ENCODE measurements at places on chromosomes 12 and 14. TPM values are rescaled to one million over a fixed set of nuclear protein-coding genes. Genes with fewer than 3 reads are reported as not detected.

ACSM4 gene
- not detected for polyA plus RNA-seq

SERPINA1 gene
- 1.4 TPM for polyA plus RNA-seq

FSCB gene
- not detected for polyA plus RNA-seq

TAS2R30 gene
- polyA plus RNA-seq = 0.13 TPM

SLCO1C1 gene
- polyA plus RNA-seq = not detected

NR1H4 gene
- polyA plus RNA-seq = not detected

GALNT8 gene
- 0.48 TPM for polyA plus RNA-seq

DPF3 gene
- polyA plus RNA-seq = 6.0 TPM

COCH gene
- 189 TPM for polyA plus RNA-seq

SLC7A8 gene
- 0.25 TPM for polyA plus RNA-seq
